Activated CD8-positive, alpha-beta memory T cell treated with anti-CD3 and anti-CD28 coated beads for 48 hours (primary cell): ENCODE measurements at places on chromosomes 1 and 21.

GRCh38 chr1:91876040-91876470 lies 9.9 kb downstream of the TGFBR3 start:
- DNase-seq = no peak

DNA sequence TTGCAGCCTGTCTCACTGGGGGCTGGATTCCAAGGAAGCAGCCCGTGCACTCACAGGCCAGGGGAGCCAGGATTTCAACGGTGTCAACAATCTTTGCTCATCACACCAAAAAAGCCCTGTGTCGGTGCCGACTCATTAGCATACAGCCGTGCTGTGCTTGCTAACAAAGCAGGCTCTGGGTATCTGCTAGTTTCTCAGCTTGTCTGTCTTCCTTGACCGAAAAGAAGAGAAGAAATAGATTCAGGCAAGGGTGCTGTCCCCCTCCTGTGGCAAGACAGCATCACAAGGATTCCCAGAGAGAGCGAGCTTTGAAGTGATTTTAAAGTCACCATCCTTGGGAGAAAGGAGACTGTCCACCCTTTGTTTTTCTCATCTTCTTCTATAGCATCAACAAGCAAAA lies 214.7 kb downstream of the SDCCAG8 start:
- DNase-seq = no peak

DNA sequence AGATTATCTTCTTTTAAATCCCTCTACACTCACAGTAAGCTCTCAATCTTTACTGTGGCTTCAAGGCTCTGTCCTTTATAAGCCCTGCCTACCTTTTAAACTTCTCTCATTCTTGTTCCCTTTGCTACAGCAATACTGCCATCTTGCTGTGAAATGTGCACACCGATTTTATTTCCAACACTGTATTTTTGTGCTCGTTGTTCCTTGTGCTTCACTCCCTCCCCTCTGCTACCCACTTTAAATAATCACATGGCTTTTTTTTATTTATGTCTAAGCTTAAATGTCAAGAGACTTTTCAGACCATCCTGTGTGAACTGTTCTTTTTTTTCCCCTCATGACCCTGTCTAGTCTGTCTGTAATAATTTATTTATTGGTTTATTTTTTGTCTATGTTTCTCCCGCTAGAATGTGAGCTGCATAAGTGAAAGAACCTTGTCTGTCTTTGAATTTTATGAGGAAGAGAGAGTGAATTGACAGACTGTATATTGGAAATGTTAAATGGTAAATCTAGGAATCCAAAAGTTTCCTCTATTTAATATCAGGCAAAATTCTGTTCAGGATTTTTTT lies 45.7 kb downstream of the ABCD3 start:
- no peak for DNase-seq

- no peak for DNase-seq
Measured at GRCh38 chr1:98490099-98490498, 171.4 kb upstream of the SNX7 start.

DNA sequence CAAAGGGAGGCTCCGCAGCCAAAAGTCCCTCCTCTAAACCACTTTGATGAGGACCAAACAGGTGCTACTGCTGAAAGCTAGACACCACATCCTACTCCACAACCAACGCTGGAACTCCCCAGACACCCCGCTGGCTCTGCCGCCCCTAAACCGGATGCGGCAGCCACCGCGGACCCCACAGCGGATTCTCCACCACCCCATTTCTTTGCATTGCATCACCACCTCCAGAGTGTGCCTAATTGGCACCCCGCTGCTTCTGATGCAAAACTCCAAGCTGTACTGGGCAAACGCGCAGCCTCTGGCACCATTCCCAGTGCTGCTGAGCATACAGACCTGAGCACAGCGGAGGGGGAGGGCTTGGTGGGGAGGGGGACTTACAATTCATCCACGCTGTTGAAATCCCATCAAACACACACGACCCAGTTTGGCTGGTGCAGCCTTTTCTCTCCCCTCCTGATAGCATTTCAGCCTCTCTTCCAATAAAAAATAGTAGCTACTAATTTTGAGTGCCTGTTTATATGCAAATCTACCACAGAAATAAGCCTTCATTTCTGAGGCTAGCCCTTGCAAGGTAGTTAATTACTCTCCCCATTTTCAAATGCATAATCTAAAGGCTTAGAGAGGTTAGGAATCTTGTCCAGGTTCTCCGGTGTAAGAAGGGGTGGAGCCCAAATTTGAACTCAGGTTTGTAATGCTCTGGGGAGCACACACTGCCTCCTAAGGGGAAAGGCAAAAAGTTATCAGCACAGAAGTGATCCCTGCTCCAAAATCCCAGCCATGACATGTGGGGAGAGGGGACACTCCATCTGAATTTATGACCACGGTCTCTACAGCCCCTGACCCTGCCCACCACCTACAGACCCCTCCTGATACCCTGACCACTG lies 12.2 kb upstream of the RGS16 start:
- peak; percentile 83 for DNase-seq

GRCh38 chr1:115596080-115596780 lies 45.5 kb upstream of the VANGL1 start:
- no peak for DNase-seq

GRCh38 chr1:16068356-16069270 lies 4.8 kb downstream of the FAM131C start:
- no peak for DNase-seq

GRCh38 chr1:203672346-203672745 lies 45.7 kb downstream of the ATP2B4 start:
- DNase-seq = no peak

- DNase-seq = no peak
Measured at GRCh38 chr1:63674238-63674864, 81.1 kb downstream of the PGM1 start.

GRCh38 chr1:207286786-207287468 lies 34.6 kb upstream of the CD55 start:
- no peak for DNase-seq

- peak; percentile 29 for DNase-seq
Measured at GRCh38 chr1:205480349-205480985, 24.0 kb upstream of the CDK18 start.

DNA sequence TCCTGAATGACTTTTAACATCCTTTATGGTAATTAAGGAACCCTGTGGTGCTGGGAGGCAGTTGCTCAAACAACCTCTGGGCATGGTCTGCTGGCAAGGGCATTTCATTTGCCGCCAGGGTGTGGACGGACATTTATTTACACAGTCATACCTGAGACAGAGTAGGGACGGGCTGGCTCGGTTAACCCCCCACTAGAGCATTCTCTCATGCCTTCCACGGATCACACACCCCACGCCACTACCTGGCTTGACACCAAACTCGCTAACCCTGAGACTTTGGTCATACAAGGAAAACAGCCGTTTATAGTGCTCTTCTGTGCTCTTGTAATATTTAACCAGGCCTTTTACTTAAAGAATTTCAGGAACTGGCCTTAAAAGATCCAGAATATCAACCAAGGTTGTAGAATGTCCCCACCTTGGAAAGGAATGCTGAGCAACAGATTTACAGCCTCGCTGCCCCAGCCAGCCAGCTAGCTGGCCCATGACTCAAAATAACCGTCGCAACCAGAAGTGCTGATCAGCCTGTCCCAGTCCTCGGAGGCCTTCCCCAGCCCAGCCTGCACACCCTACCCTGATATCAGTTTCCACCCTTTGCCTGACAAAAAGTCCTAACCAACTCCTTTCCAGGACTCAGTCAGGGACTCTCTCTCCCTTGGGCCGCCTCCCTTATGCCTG lies 6.5 kb upstream of the PDXK start:
- no peak for DNase-seq

GRCh38 chr21:29077651-29078090 lies 4.2 kb upstream of the CCT8 start:
- no peak for DNase-seq

DNA sequence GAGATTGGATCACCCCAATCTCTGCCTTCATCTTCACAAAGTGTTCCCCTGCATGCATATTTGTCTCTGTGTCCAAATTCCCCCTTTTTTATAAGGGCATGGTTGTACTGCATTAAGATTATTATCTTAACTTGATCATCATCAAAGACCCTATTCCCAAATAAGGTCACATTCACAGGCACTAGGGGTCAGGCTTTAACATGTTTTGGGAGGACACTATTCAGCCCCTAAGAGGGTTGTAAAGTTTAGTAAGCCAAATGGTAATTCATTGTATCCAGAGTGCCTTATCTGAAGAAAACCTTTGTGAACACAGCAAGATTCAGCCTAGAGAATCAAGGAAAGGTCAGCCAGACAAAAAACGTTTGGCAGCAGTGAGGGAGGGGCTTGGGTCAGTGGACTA lies 317.6 kb upstream of the PLD5 start:
- no peak for DNase-seq

DNA sequence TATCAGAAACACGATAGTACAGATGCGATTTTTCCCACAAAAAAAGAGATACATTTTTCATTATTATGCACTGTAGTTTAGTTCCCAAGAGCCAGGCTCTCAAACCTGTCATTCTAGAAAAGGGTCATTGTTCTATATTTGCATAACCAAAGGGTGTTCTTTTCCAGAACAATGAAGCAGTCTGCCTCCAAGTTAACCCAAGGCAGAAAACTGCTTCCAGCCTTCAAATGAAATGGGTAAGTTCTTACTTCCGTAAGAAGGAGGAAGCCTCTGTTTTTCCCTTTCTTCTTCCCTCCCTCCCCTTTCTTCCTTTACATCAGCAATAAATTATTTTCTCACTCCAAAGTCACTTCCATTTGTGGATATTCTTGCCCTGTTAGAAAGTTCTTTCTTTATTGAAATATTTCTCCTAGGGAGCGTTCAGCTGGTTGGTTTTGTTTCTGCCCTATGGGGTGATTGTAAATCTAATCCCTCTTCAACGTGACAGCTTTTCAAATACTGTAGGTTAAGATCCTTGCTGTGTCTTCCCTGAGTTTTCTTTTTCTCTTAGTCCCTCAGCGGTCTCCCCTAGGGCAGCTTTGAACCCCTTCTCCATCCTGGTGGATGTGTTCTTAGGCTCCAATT lies 77.3 kb upstream of the PTGFRN start:
- DNase-seq = no peak

DNA sequence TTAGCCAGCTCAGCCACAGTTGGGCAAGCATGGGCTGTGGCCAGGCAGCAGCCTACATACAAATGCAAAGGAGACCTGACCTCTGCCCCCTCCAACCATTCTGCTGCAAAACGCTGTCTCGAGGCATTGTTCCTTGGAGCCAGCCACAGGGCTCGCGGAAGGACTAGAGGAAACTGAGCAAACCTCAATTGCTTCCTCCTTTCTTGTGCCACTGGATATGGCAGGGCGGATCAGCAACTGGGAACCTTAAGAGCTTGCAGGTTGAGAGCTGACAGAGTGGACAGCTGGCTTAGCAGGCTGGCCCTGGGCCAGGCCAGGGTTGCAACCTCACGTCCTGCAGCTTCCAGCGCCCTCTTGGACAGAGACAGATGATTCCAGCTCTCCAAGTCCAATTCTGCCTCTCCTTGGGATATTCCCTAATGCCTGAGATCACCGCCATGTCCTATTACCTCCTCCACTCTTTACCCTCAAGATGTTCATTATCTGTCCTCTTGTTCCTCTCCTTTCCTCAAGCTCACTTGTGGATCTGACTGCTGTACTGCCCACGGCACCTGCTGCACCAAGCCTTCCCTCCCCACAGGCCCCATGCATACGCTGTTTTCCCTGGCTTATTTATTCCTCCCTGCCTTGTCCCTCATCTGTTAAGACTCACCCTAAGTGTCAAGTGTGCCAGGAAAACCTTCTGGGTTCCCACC lies 67.5 kb downstream of the SDC3 start:
- no peak for DNase-seq

DNA sequence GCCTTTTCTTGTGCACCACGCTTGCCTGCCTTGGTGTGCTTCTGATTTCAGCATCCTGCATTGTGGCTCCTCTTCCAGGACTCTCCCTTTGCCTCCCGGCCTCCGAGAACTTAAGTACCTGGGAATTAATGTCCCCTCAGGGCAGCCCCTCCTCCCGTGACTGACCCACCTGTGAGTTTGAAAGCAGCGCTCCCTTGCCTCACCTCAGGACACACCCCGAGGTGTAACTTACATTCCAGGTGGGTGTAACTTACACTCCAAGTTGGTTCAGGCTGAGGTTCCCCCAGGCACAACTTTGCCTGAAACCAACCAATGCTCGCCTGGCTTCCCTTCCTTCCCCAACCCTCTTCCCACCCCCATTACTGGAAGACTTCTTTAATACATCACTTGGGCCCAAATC lies 161.4 kb downstream of the KAZN start:
- no peak for DNase-seq

DNA sequence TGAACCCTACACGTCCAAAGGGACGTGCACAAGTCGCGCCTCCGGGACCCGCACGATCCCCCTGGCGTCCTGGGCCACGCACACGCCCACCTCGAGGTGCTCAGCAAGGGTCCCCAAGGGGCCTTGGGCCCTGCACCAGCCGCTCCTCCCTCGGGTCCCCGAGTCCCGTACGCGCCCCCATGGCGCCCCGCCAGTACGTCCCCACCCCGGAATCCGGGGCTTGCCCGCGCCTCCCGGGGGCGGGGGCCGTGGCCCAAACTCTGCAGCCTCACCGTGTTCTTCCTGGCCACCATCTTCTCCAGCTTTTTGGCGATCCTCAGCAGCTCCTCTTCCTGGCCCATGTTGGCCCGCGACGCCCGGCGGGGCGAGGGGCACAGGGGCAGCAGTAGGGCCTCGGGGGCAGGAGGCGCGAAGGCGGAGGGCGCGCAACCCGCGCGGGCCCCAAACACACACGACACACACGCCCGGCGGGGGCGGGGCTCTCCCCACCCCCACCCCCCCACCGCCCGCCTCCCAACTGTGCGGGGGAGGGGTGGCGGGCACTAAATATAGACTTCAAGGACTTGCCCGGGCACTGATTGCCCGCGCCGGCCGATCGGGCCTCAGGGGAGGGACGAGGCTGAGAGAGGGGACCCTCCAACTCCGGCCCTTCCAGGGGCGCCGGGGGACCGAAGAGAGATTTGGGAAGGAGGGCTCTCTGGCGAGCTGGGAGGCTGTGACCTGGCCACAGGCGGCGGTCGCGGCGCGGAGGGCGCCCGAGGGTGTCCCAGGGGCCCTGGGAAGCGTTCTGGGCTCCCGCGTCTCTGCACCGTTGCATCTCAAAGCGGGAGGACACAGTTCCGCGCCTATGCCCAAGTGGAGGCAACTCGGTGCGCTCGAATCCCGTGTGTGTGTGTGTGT lies at the start of gene TCEA3:
TCEA3 (minus strand) TSS at position 456 of the 900 bp plus-strand sequence; CDS start at position 341, 115 bp downstream.
- DNase-seq = no peak
